ENCODE measurements at places on chromosomes 6 and 20.

DNA sequence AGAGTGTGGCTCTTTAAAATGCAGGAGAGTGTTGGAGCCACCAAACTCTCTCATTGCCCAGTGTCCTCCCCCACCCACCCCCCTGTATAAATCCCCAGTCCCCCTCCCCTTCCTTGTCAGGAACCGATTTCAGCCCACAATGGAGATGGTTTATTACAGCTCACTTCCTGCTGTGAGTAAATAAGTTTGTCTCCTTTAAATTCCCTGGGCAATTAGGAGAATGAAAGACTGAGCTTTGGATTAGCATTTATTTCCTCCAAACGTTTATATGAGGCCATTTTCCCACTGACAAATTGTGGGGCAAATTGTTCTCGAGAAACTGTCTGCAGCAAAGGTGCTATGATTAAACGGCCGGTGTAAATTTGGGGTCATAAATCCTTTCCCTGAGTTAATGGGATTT lies 128.8 kb downstream of the DHX35 start:
- no peak for DNase-seq

DNA sequence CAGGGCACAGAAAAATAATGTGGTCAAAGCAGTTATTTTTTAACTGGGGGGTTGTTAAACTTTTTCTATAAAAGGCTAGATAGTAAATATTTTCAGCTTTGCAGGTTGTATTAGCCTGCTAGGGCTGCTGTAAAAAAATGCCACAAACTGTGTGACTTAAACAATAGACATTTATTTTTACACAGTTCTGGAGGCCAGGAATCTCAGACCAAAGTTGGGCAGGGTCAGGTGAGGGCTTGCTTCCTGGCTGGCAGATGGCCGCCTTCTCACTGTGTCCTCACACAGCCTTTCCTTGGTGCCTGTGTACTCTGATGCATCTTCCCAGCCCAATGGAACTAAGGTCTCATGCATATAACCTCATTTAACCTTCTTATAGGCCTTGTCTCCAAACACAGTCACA lies 294.7 kb downstream of the PTPRT start:
- DNase-seq, result no peak

GRCh38 chr20:3137492-3137891 lies 22.2 kb downstream of the FASTKD5 start:
- no peak for DNase-seq

DNA sequence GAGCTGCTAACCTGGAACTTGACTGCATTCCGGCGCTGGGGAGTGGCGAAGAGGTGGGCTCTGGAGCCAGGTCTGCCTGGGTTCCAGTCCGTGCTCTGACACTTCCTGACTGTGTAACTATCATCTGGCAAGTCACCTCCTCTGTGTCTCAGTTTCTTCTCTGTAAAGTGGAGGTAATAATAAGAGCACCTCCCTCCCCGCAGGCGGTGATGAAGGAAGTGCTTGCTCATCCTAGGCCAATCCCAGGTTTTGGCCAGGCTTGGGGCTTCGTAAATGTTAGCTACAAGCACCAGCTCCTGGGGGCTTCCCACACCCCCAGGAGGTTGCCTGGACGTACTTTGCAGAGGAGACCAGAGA lies 32.8 kb downstream of the SNAI1 start:
- no peak for DNase-seq

DNA sequence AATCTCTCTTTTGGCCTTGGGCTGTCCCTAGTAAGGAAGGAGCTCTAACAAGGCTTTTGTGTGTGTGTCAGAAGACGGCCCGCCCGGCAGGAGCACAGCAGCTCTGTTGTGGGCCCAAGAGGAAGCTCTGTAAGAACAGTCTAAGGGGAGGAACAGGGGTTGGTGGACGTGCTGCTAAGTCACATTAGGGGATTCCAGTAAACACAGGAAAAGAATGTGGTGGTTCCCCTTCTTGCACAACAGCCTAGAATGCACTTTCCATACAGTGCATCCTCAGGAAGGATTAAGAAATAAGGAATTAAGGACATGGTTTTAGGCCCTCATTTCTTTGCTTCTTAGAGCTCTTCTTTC lies 114.5 kb downstream of the RNF144B start:
- DNase-seq, result peak; percentile 77

DNA sequence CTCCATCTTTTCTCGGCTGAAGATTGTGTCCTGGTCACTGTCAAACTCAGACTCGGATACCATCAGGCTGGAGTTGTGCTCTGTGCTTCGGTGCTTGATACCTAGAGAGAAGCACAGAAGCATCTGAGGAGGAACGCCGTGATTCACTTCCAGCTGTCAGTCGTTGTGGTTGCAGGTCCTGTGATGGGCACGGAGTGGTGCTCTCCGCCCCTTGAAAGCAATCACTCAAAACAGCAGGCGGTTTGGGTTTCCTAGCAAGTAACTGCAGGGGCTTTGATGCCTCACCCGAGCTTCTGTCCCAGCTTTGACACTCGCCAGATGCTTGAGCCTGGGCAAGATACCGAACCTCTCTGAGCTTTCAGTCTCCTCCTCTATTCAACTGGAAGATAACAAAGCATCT lies 52.5 kb downstream of the ALDH5A1 start:
- DNase-seq, result no peak

DNA sequence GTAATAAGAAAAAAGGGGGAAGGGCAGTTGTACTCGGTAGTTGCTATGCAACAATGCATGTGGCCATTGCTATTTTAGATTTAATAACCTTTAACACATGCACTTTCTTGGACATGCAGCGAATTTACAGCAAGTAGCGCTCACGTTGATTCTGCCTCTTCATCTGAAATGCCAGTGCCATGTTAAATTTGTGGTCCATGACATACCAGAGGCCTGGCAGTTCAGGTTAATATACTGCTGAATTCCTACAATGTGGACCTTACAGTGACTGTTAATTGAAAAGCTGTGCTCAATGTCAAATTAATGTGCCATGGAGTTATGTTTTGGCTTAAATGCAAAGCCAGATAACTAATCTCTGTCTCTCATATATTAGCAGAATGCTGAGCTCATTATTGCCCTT lies 699.7 kb downstream of the DOK5 start:
- DNase-seq, result no peak

GRCh38 chr20:63274381-63275228 lies 2.0 kb downstream of the ARFGAP1 start:
- DNase-seq, result no peak

GRCh38 chr6:150729188-150729748 lies 129.6 kb downstream of the PLEKHG1 start:
- DNase-seq, result no peak

GRCh38 chr20:37823296-37823980 lies 79.5 kb upstream of the VSTM2L start:
- DNase-seq, result no peak
